ENCODE measurements at places on chromosomes 11 and 22. TPM values are rescaled to one million over a fixed set of nuclear protein-coding genes. Genes with fewer than 3 reads are reported as not detected.

DNA sequence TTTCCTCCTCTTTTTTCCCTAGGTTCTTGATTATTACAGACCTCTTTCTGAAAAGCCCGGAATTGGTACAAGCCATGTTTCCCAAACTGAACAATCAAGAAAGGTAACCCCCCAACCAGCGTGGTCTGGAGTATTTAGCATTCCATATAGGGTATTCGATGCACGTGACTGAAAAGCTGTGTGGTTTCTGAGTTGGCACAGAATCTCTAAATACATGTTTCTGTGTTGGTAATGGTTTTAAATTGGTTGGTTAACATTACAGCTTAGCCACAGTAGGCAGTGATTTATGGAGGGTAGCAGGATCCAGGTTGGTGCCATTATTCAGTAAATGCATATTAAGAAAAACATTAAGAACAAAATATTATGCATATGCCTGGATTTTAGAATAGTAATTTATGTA, 46.8 kb downstream of the ATXN10 start:
- no peaks in the 10 kb centered on the region for H3K36me3 ChIP-seq
- no peaks in the 10 kb centered on the region for H3K4me1 ChIP-seq
- H3K4me3 ChIP-seq, result no peak overlapping the region
- H3K27ac ChIP-seq, result no peak overlapping the region

GRCh38 chr11:19576903-19577302, 135.7 kb upstream of the NAV2 start:
- DNase-seq, result no peak
- no peak overlapping the region for H3K4me3 ChIP-seq
- peaks cover 8% of the 10 kb centered on the region for H3K4me1 ChIP-seq
- no peaks in the 10 kb centered on the region for H3K36me3 ChIP-seq

DNA sequence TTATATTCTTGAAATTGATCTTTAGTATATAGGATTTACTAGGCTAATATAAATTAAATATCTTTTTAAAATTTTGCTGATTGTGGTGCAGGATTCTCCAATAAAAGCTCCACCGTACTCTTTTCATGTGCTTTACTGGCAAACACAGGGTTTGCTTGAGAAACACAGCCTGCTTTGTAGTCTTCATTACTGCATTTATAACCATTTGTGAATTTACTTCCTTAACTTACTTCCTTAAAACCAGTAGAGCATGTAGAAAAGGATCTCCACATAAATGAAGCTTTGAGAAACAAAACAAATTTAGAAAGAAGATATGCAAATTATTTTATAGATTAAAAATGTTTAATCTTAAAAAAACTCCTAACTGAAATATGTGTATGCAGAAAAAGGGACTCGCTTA, 28.8 kb downstream of the SWAP70 start:
- H3K4me1 ChIP-seq, result peaks cover 66% of the 10 kb centered on the region
- no peaks in the 10 kb centered on the region for H3K27me3 ChIP-seq
- no peak overlapping the region for H3K4me3 ChIP-seq
- H3K36me3 ChIP-seq, result peaks cover 33% of the 10 kb centered on the region
- no peak overlapping the region for H3K27ac ChIP-seq
- no peak for DNase-seq

- H3K36me3 ChIP-seq, result no peaks in the 10 kb centered on the region
- no peak for DNase-seq
- no peaks in the 10 kb centered on the region for H3K27me3 ChIP-seq
Observed at GRCh38 chr22:22123118-22123959, 121.2 kb upstream of the VPREB1 start.

DNA sequence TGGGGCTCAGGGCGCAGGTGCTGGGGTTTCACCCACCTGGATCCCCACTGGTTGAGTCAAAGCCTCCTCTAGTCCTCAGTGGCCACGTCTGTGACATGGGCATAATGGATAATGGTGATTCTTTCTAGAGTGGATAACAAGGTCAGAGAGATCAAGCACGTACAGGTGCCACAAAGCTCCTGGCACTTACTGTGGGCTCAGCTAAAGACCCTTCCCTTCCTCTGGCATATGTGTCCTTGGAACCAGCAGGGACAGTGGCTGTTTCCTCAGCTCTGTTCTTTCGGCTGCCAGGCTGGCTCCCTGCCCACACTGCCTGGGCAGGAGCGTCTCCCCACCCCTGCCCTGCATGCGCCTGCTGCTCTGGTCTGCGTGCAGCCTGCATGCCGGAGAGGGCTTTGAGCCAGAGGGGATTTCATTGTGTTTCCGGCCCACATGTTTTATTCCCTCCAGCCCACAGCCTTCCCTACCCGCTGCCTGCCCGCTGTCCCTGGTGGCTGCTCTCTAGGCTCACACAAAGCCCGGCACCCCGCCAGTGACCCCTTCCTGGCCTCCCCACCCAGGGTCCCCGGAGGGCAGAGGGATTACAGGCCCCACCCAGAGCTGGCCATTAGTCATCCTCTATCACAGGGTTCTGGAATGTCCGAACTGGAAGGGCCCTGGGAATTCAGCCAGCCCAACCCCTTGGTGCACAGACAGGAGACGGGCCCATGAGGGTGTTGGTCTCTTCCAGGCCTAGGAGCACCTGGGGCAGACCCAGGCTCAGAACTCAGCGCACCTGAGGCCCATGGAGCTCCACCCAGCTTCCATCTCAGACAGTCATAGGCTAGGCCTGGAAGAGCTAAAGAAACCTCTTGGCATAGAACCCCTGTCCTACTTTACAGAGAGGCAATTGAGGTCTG, 55.3 kb upstream of the GCAT start:
- H3K27ac ChIP-seq, result peak overlapping the region; percentile 99
- H3K36me3 ChIP-seq, result peaks cover 24% of the 10 kb centered on the region
- H3K4me1 ChIP-seq, result peaks cover 62% of the 10 kb centered on the region
- peak overlapping the region; percentile 12 for H3K4me3 ChIP-seq

- H3K4me1 ChIP-seq, result no peaks in the 10 kb centered on the region
- H3K27me3 ChIP-seq, result no peaks in the 10 kb centered on the region
- H3K36me3 ChIP-seq, result no peaks in the 10 kb centered on the region
- H3K27ac ChIP-seq, result no peak overlapping the region
- no peak overlapping the region for H3K4me3 ChIP-seq
Observed at GRCh38 chr11:106540001-106540400, 462.5 kb downstream of the AASDHPPT start.

DNA sequence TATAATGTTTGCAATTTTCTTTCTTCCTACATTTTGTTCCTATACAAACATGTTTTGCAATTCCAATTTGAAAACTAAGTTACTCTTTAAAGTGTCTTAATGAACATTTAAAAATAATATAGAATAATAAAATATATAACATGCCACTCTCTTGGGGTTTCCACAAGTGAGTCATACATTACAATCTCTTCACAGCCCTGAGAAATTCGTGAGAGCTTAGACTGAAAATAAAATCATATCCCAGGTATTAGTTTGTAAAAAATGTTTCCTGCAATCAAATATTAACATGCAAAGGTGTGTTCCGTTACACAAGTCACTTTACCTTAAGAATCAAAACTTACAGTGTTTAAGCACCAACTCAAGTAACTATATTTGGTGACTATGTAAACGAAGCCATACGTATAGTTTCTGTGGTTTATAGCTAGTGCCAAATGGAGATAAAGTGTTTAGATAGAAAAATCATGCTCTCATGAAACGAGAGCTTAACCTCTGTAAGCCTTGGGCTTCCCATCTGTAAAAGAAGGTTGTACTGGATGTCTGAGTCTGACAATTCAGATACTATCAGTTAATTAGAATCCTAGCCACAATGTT, 253.6 kb upstream of the ANO3 start:
- DNase-seq, result no peak
- H3K36me3 ChIP-seq, result no peaks in the 10 kb centered on the region
- H3K27ac ChIP-seq, result no peak overlapping the region

DNA sequence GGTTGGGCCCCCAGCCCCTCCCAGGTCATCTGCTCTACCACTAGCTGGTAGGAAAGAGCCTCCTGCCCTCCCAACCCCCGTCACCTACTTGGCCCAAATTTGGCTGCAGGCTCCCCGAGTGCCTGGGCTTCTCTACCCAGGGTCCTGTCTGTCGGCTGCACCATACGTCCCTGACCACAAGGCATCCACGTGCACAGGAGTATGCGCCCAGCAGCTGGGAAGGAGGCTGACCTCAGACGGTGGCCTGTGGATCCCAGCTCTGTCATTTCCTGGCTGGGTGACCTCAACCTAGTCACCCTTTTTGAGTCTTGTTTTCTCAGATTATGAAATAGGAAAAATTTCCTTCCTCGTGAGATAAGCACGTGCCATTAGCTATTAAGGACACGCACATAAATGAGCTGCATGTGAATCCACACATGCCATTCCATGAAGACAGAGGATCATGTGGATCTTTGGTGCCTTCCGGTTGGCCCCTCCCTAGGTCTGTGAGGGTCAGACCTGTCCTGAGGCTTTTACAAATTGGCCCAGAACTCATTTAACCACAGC, 13.7 kb downstream of the CYB561A3 start:
- H3K4me3 ChIP-seq, result no peak overlapping the region
- peaks cover 22% of the 10 kb centered on the region for H3K4me1 ChIP-seq
- H3K27ac ChIP-seq, result no peak overlapping the region
- peaks cover 27% of the 10 kb centered on the region for H3K36me3 ChIP-seq
- H3K27me3 ChIP-seq, result no peaks in the 10 kb centered on the region
- no peak for DNase-seq

GRCh38 chr11:83257761-83258168, 28.4 kb downstream of the CCDC90B start:
- peaks cover 3% of the 10 kb centered on the region for H3K4me1 ChIP-seq
- no peak for DNase-seq
- peaks cover 49% of the 10 kb centered on the region for H3K36me3 ChIP-seq

DNA sequence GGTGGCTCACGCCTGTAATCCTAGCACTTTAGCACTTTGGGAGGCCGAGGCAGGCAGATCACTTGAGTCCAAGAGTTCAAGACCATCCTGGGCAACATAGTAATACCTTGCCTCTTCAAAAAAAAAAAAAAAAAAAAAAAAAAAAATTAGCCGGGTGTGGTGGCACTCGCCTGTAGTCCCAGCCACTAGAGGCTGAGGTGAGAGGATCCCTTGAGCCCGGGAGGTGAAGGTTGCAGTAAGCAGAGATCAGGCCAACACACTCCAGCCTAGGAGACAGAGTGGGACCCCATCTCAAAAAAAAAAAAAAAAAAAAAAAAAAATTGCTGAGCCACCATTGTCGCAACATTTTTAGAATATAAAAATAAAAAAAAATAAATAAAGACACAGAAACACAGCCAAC, 7.6 kb downstream of the CKAP5 start:
- no peaks in the 10 kb centered on the region for H3K27me3 ChIP-seq
- no peaks in the 10 kb centered on the region for H3K4me1 ChIP-seq
- no peaks in the 10 kb centered on the region for H3K36me3 ChIP-seq
- H3K27ac ChIP-seq, result no peak overlapping the region
- DNase-seq, result no peak

The TRIM49 gene
- not detected for total RNA-seq

The DSCAML1 gene
- total RNA-seq, result not detected

The SEPTIN3 gene
- 1.1 TPM for total RNA-seq

The RIBC2 gene
- total RNA-seq, result 0.75 TPM

The PNPLA3 gene
- 0.92 TPM for total RNA-seq

Data from esophagus squamous epithelium (tissue), 5 donors.